ENCODE measurements at places on chromosomes 3 and 15.

DNA sequence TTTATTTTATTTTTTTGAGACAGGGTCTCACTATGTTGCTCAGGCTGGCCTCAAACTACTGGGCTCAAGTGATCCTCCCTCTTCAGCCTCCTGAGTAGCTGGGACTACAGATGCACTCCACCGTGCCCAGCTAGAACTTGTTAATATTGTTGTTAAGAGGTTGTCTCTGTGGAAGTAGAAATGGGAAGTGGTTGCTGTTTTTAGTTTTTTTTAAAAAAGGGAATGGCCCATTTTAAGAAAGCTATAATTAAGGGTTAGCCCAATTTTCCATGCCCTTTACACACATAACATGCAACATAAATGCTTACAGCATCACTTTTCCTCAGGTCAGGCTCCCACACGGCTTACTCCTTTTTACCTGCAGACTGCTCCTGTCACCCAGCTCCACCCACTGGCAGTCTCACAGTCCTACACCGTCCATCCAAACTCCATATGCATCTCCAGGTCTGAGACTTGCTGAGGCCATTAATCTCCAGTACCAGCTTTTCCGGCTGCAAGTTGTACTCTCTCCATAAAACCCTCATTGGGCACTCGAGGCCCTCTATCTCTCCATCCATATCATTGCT is 19.8 kb downstream of the MORC1 start:
- DNase-seq, result no peak

DNA sequence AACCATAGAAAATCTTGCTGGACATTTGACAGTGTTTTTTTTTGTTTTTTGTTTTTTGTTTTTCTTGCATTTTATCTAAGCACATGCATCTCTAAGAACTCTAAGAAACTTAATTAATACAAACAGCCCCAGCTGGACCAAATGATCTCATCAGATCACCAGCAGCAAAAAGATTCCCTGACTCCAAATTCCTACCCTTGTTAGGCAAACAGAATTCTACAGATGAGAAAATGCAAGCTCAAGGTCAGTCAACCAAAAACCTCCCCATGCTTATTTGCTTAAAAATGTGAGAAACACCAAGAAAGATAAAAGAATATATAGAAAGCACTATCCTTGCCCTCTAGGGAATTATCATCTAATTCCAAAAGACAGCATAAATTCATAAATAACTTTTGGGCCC is 65.4 kb downstream of the FOXP1 start:
- no peak for DNase-seq

DNA sequence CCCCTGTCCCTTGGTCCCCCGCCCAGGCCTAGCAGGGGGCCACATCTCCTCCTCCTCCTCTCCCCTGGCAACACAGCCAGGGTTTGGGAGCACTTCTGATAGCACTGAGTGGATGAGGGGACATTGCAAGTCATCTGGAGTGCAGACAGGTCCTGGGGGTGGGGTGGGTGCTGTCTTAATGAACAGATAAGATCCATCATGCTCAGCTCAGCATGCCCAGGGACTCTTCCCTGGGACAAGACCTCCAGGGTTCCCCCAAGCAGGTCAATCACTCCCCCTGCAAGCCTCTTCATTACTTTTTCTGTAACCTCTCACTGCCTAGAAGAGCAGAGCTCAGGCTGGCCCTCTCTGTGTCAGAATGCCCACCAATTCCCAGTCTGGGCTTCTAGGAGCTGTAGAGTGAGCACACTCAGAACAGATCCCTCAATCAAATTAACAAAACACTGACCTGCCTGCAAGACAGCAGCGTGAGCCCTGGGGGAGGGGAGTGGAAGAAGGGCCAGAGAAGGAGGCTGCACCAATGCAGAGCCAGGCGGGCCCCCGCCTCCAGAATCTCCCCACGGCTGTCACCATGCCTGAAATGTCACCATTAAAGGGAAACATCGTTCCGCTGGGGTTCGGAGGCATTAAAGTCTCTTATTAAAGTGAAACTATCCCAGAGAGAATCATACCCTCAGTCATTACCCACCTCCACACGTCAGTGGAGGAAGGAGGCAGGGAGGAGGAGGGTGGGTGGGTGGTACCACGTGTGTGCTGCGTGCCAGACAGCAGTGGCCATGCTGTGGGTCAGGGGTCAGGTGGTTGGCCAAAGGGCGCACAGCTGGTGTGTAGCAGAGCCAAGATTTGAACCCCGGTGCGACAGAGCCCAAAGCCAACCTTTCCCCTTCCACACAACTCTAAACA is 114.7 kb upstream of the LINGO1 start:
- DNase-seq, result no peak

- DNase-seq, result no peak
Observed at GRCh38 chr3:41507336-41508062, 308.2 kb downstream of the CTNNB1 start.

GRCh38 chr15:33116198-33116597 is 78.3 kb downstream of the FMN1 start:
- DNase-seq, result no peak

GRCh38 chr15:96977886-96978285 is 647.4 kb downstream of the NR2F2 start:
- no peak for DNase-seq

- DNase-seq, result no peak
Observed at GRCh38 chr3:158808697-158809096, 6.8 kb downstream of the MFSD1 start.

- no peak for DNase-seq
Observed at GRCh38 chr15:59611276-59612260, at the start of gene GCNT3. Gene GCNT3 (plus strand): TSS chr15:59611783. CDS start chr15:59618239, 6,456 bp downstream.

- DNase-seq, result no peak
Observed at GRCh38 chr3:131007256-131007655, 19.4 kb downstream of the ASTE1 start.

- no peak for DNase-seq
Observed at GRCh38 chr3:66693461-66694031, 192.7 kb upstream of the LRIG1 start.

DNA sequence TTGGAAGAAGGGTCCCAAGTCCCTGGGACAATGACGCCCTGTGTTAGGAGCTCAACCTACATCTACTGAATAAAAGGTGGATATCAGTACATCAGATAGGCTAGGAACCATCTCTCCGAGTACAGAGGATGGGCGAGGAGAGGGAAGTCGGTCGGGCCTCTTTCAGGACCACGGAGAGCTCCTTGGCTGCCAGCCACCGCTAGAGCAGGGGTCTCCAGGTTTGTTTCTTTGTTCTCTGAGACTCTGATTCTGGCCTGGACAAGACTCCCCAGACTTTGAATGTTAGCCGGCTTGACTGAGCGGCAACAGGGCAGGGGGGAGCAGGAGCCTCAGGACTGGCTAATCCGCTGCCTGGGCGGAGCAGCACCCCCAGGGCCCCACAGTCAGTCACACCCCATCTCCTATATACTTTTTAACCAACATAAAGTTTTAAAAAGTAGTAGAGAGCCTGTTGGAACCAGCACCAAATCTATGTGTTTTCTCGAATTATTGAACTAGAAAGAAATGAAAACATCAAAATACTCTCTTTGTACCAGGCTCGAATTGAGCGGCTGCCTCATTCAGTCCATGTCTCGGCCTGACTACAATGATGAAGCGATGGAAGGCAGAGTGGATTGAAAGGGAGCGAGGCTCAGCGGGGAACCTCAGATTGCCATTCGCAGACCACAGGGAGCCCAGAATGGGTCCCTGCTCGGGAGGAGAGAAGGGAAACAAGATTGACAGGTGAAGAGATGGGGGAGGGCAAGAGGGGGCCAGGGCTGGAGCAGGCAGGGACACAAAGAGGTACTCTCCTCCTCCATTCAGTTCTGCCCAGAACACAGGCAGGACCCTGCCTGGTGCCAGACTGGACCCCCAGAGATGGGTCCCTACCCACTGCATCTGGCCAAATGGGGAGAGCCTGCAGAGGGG is 131.6 kb downstream of the TPRA1 start:
- peak; percentile 15 for DNase-seq

GRCh38 chr3:5634411-5634810 is 446.9 kb downstream of the EDEM1 start:
- no peak for DNase-seq

- DNase-seq, result no peak
Observed at GRCh38 chr15:31160297-31160696, 58.8 kb upstream of the TRPM1 start.

DNA sequence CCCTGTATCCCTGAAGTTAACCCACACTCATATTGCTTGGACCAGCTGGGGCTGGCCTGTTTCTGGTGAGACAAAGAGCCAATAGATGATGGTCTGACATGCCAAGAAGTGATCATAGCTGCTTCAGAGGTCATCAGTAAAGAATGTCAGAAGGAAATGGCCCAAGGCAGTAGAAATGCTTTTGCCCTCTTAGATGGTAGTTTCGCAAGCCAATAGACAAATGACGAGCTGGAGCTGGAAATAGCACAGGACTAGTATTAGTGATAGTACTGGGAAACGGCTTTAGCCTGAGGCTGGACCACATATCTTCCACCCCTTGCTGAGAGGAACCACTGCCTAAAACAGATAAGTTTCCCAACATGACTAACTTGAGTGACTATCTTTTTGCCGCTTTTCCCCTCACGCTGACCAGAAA is 176.1 kb upstream of the THBS1 start:
- peak; percentile 72 for DNase-seq

- DNase-seq, result no peak
Observed at GRCh38 chr3:194087280-194087679, 48.7 kb upstream of the HES1 start.

GRCh38 chr3:128415773-128416577 is 50.7 kb downstream of the DNAJB8 start:
- no peak for DNase-seq

DNA sequence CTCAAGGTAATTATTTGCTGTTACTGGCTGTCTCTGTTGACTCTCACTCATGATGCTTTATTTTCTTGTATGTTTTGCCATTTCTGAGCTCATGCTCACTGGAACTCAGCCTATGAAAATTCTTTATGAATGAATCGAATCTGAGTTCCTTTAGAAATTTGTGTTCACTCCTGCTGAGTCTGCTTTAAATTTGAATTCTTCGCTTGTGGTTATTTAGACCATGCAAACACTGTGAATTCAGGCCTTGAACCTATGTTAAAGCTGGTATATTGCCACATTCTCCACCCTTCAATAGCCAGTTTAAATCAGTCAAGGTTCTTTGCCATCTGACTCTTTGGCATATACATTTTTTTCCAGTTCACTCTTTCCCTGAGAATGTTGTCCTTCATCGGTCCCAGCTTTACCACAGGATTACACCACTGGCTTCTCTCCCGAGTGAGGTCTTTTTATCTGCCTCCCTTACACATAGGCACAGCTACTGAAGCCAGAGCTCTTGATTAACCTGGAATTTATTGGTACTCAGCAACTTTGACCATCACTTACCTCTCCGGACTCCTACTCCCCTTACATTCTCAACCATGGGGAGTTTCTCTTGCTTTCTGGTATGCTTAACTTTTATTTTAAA is 400.6 kb downstream of the VPS13C start:
- no peak for DNase-seq

- no peak for DNase-seq
Observed at GRCh38 chr3:43762451-43762850, 71.7 kb downstream of the ABHD5 start.

GRCh38 chr15:59999612-60000112 is 4.4 kb upstream of the FOXB1 start:
- DNase-seq, result no peak

- DNase-seq, result peak; percentile 5
Observed at GRCh38 chr3:62559831-62560445, 186.6 kb upstream of the FEZF2 start.

- no peak for DNase-seq
Observed at GRCh38 chr15:94238539-94239118, 7.3 kb downstream of the MCTP2 start.

DNA sequence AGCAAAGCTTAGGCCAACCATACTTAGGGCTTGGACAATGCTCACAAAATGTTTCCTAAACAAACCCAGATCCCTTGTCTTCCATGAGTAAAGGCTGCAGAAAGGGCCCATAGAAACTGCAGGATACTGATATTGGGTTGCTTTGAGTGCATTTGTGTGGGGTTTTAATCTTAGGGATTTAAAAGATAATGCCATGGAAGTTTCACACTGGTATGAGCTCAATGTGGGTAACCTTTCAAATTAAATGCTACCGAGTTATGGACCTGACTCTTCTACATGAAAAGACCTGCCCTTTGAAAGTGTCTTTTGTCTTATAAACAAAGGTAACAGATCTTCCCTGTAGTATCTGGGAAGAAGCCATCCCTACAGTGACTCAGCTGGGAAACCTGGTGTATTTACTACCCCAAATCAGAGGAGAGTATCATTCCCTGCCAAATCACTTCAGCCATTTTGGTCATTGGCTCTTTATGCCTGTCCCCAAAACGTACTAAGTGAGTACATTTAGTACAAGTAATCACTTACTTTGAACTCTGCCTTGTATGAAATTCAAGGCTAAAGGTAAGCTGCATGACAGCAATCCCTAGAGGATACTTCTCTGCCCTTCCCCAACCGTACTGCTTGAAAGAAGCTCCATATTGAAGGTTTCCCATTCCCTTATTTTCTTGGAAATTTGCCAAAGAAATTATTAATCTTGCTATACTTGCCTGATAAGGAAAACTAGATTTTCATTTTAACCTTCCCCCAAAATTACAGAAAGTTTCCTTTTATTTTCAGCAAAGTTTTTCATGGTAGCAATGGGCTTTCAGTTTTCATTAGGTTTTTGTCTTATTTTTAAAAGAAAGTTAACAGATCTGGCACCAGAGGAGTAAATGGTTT is 7.2 kb downstream of the TM4SF1 start:
- DNase-seq, result no peak

GRCh38 chr15:90481023-90481422 is 48.7 kb upstream of the CRTC3 start:
- DNase-seq, result no peak

GRCh38 chr3:76487446-76487845 is 552.5 kb upstream of the ROBO2 start:
- DNase-seq, result peak; percentile 14

- no peak for DNase-seq
Observed at GRCh38 chr3:193712938-193713337, 119.9 kb downstream of the OPA1 start.

DNA sequence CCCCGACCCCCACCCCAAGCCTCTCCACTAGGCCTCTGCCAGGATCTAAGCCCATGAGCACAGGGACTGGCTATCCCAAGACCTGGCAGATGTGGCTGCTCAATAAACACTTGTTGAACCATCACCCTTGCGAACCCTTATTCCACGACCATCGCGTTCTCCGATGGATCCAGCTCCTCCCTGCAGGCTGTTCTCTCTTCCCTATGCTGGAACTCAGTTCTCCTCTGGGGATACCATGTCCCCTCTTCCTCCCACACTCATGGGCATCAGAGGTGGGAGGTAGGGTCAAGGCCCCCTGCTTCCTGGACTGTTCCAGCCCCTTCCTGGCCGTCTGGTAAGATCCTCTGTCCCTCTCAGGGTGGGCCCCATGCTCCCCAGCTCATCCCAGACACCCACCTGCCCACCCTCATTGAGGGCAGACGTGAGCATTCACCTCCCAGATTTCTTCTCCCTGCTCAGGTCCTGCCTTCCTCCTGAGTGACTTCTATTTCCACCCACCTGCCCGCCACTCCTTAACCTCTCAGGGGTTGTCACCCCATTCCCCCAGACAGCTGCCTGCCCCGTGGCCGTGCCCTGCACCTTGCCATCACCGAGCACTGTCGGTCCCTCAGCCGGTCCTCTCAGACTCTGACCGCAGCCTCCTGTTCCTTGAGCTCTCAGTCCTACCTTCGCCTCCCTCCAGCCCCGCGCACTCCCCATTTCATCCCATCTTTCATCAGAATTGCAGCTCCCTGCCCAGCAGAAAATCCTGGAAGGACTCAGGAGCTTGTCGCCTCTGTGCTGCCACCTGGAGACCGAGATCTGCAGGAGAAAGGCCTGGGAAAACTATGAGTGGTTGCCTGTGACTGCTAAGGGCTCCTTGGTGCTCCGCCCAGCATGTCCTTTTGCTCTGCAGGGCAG is 42.0 kb downstream of the PML start:
- DNase-seq, result peak; percentile 56

GRCh38 chr3:21894459-21895340 is 143.7 kb upstream of the ZNF385D start:
- peak; percentile 2 for DNase-seq

GRCh38 chr3:190424478-190425439 is 24.9 kb downstream of the TMEM207 start:
- peak; percentile 43 for DNase-seq

All from HTR-8/SVneo (cell line).